Uterus (tissue), 4 donors: ENCODE measurements at places on chromosomes 11 and 22. TPM values are rescaled to one million over a fixed set of nuclear protein-coding genes. Genes with fewer than 3 reads are reported as not detected.

DNA sequence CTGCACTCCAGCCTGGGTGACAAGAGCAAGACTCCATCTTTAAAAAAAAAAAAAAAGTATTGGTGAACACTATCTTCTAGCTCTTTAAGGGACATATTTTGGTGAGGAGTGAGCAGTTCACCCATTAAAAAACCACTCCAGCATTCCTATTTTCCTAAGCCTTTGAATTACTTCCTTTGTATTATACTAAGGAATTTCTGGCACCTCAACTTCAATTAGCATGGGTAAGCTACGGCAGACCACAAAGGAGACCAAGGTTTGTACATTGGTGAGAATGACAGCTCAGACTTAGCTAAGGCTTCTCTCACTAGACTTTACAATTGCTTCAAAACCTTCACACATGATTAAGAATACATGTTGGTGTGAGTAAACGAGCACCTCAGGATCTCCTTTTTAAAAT lies 57.0 kb upstream of the BIRC3 start:
- no peak for DNase-seq

DNA sequence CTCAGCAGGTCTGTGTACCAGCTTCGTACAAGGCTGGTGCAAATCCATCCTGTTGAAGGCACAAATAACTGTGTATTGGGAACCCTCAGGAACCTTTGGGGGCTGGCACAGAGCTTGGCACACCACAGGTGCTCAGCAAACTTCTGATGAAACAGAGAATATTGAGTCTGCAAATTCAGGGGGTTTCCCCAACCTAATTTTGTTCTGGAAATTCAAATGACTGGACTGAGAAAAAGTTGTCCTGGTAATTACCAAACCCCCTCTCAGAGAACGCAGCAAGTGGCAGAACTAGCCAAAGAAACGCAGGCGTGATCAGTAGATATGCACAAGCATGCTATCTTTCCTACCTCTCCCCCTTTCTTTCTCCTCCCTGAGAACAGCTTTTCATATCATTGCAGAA lies 47.6 kb downstream of the LIF start:
- DNase-seq: no peak

GRCh38 chr22:43992331-43992821 lies 31.7 kb upstream of the PARVB start:
- no peak for DNase-seq

- no peak for DNase-seq
Measured at GRCh38 chr11:106872246-106872645, 146.0 kb downstream of the GUCY1A2 start.

DNA sequence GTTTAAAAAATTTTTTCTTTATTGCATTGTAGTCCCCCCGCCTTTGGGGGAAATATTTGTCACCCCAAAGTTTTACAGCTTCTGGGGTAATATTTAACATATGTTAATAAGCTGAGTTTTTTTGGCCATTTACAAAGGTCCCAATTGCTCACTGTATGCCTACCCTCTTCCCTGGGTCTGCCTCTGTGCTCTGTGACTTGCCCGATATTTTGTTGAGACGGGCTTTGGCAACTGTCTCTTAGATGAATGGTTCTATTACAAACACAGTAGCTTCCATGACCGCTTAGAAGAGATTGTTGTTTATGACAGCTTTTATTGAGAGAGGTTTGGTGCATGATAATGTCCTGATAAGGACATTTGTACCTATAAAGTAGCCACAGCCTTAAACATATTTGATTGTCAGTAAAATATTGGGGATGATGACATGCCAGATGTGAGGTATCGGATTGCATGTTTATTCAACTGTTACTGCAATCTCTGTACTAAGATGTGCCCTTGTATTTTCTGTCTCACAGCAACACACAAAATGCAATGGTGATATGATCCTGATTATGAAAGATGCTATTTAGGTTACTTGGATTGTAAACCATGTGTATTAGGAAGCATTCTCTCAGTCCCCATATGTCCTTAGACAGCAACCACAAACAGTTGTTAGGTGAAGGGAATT lies 103.1 kb downstream of the TEAD1 start:
- DNase-seq: no peak

DNA sequence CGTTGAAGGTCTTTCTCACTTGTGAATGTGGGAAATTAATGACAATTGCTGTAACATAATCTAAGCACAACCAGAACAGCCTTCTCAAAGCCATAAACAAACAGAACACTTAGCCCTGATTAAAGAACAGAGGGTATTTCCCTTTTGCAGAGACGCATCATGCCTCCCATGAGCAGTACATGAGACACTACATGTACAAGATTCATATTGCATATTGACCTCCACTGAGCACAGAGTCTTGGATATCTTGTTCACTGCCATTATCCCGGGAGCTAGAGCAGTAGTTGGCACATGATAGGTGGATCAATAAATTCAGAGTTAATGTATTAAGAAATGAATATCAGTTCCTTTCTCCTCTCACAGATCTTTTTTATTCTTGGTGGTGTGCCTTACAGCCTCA lies 1194.3 kb upstream of the TENM4 start:
- DNase-seq: no peak

GRCh38 chr22:16967453-16968217 lies 40.4 kb downstream of the GAB4 start:
- DNase-seq: no peak

- DNase-seq: no peak
Measured at GRCh38 chr11:111960916-111961315, 23.8 kb downstream of the DIXDC1 start.

DNA sequence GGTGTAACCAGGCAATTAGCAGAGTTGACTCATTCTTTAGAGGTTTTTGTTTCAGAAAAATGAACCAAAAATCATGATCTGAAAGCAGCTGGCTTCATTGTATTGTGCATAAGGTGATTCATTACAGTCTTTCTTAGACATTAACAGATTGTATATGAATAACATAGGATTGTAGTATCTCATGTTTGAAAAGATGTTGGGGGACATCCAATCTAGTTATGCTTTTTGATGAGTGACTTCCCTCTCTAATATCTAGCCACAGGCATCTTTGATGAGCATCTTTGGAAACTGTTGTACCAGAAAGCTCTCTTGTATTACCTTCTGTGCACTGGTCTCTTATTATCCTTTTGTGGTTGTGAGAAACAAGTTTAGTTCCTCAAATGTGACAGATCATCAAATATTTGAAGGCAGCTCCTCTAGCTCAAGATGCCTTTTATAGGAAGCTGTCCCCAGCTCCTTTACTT lies 8.3 kb downstream of the GRK3 start:
- DNase-seq: no peak

DNA sequence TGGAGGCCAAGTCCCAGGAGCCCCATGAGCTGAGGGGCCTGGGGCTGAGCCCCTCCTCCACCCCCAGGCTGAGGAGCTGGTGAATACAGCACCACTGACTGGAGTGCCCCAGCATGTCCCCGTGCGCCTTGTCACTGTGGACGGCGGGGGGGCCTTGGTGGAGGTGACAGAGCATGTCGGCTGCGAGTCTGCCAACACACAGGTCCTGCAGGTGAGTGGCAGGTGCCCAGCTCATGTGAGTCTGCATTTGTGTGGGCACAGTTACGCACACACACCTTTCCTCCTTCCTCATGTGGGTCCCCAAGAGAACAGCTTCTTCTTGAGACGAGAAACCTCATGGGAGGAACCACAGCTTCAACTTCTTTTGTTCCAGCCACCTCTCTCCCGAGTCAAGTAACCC lies 7.7 kb downstream of the TMEM132A start:
- DNase-seq: no peak

The LAYN gene
- 58.2 TPM for total RNA-seq

The PRR5L gene
- 15.3 TPM for total RNA-seq

The MS4A12 gene
- not detected for total RNA-seq
